ENCODE measurements at places on chromosomes 12 and 14.

GRCh38 chr14:61918998-61919397 is 156.8 kb downstream of the SNAPC1 start:
- no peak for DNase-seq

- no peak for DNase-seq
Measured at GRCh38 chr12:52212701-52213563, 20.1 kb upstream of the KRT7 start.

DNA sequence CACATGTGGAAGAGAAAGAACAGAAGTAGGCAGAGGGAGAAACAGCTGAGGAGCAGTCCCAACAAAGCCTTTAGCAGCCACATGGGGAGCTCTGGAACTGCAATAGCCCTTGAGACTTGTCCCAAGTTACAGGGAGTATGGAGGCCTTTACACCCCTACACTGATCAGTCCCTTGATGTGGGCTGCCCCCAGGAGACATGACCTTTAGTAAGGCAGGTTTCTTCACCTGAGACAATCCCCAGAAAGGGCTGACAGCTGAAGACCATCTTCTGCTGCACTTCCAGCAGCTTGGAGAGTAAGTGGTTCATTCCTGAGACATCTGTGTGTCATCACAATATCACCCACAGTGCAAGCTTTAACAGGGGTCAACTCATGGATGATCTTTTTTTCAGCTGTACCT is 8.6 kb upstream of the SNAPC1 start:
- DNase-seq, result no peak

DNA sequence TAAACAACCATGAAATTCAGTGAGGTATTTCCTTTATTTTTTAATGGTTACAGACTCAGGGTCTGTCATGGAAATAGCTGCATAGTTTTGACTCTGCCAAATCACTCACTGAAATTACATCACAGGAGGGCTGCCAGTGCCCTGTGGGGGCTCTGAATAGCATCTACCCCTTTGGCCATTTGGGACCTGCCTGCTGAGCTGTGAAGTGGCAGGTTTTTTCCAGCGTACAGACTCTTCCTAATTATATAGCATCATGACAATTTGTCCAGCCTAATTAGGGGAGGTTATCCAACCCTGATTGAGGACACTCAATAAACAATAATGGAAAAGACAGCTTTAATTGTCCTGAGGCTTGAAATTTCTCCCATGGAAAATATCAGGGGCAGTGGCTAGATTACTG is 1.8 kb upstream of the COCH start:
- DNase-seq, result no peak

DNA sequence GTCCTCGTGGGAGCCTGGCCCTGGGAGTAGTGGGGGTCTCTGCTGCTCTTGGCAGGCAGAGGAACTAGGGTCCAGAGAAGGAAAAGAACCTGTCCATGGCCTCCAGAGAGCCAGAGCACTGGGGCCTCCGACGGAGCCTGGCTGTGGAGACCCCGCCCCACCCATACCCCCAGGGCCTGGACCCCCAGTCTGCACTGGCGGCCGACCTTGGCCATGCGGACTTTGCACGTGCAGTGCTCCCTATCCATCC is 1.1 kb downstream of the BEGAIN start:
- DNase-seq, result no peak

DNA sequence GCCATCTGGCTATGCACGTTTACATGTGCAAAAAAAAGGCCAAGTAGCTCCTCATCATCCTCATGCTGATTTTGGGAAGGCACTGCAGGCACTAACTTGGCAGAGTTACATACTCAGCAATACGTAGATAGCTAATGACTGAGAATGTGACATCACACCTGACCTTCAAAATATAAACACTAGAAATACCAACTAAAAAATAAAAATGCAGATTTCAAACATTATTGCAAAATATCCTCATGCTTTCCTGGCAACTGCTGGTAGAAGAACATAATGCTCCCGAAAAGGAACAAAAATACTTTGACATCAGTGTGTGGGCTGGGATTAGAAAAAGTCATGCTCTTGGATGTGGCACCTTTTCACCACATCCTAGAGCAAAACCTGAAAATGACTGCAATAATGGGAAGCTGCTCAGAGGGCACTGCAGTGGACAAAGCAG is 153.2 kb upstream of the ABCD2 start:
- DNase-seq, result no peak

- no peak for DNase-seq
Measured at GRCh38 chr14:105093431-105094192, 28.4 kb upstream of the GPR132 start.

- no peak for DNase-seq
Measured at GRCh38 chr12:132391326-132392041, 62.1 kb upstream of the GALNT9 start.

DNA sequence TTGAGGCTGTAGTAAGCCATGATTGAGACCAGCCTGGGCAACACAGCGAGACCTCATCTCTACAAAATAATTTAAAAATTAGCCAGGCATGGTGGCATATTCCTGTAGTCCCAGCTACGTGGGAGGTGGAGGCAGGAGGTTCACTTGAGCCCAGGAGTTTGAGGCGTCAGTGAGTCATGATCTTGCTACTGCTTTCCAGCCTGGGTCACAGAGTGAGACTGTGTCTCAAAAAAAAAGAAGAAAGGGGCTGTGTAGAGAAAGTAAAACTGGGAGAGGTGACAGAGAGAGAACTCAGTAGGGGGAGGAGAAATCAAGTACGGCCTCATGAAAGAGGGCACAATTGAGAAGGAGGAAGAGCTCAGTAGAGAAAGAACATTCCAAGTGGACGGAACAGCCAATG is 12.4 kb downstream of the TECPR2 start:
- no peak for DNase-seq

DNA sequence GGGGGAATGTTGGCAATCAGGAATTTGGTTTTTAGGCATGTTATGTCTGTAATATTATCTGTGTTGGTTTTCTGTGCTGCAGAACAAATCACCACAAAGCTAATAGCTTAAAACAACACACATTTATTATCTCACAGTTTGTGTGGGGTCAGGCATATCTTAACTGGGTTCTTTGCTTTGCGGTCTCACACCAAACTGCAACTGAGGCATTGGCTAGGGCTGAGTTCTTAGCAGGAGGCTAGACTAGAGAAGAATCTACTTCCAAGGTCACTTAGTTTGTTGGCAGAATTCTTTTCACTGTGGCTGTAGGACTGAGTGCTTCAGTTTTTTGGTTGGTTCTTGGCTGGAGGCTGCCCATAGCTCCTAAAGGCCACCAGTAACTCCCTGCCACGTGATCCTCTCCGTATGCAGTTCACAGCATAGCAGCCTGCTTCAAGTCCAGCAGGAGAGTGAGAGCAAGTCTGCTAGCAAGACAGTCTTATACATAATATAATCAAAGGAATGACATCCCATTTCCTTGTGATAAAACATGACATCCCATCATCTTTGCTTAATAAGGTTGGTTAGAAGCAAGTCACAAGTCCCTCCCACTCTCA is 21.6 kb downstream of the ATF1 start:
- no peak for DNase-seq

- no peak for DNase-seq
Measured at GRCh38 chr14:63203618-63204406, 431 bp upstream of the RHOJ start.

- no peak for DNase-seq
Measured at GRCh38 chr14:47526591-47527244, 148.7 kb downstream of the MDGA2 start.

DNA sequence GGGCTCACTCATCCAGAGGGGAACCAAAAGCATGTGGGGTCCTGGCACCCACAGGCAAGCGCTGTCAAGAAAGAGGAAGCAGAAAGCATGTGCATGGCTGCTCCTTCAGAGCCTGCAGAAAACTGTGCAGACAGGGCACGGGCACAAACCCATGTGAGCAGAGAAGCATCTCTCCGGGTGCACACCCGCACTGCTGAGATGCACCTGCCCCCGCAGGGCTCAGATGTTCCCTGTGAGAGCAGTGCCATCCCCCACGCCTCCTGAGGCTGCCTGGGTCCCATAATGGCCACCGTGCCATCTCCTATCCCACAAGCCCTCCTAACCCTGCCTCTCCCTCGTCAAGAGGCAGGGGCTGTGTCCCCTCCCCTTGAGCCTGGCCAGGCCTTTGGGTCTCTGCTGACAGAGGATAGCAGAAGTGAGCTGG is 32.3 kb upstream of the INF2 start:
- DNase-seq, result no peak

DNA sequence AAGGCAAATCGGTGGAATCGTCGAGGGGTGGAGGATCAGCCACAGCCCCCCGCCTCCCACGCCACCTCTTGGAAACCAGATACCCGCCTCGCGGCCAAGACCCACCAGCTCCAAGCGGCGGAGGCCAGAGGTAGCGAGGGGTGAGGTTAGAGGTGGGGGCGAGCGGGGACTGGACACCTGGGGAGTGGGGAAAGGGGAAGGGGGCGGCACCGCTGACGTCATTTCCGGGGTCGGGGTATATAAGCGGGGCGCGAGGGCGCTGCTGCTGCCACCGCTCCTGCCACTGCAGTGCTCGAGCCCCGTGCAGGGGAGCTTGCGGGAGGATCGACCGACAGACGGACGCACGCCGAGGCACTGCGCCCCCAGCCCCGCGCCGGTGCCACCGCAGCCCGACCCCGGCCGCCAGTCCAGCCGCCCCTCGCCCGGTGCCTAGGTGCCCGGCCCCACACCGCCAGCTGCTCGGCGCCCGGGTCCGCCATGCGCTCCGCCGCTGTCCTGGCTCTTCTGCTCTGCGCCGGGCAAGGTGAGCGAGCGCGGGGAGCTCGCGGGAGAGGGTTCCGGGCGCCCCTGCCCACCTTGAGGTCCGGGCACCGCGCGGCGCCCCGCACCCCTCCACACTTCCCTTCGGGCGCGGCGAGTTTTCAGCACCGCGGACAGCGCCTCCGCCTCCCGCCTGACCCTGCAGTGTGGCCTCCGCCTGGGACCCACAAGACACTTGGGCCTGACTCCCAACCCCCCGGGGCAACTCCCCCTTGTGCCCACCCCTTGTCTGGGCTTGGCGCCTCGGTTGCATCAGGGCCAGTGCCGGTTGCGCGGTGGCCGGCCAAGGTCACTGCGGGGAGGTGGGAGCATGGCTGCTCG is at the start of gene CHGA:
TSS of gene CHGA (plus strand) at position 268 of the 861 bp plus-strand sequence. CDS start at position 478, 210 bp downstream.
- peak; percentile 72 for DNase-seq

GRCh38 chr12:67161322-67161918 is 107.7 kb upstream of the CAND1 start:
- DNase-seq, result no peak

GRCh38 chr12:28568704-28569103 is 378.4 kb downstream of the CCDC91 start:
- DNase-seq, result no peak
